ENCODE measurements at places on chromosomes 1 and 21. TPM values are rescaled to one million over a fixed set of nuclear protein-coding genes. Genes with fewer than 3 reads are reported as not detected.
A peak's percentile ranks its signal among the peaks of the same experiment; 100 is the strongest.

GRCh38 chr1:211200311-211200710, 58.9 kb upstream of the RCOR3 start:
- DNase-seq: no peak

SPOCD1 gene
- 23.0 TPM for total RNA-seq

GRCh38 chr21:31795992-31796391, 64.1 kb upstream of the SCAF4 start:
- DNase-seq: no peak

PTCH2 gene
- 2.1 TPM for total RNA-seq

GRCh38 chr1:108715932-108716331, 3.2 kb downstream of the FNDC7 start:
- DNase-seq: no peak

HCRTR1 gene
- not detected for total RNA-seq

GRCh38 chr21:46020581-46020980, 39.0 kb downstream of the COL6A1 start:
- DNase-seq: peak; percentile 20

Data from posterior vena cava (tissue), 2 donors.